Vagina (tissue), 2 donors: ENCODE measurements at places on chromosomes 1 and 21. TPM values are rescaled to one million over a fixed set of nuclear protein-coding genes. Genes with fewer than 3 reads are reported as not detected.

DNA sequence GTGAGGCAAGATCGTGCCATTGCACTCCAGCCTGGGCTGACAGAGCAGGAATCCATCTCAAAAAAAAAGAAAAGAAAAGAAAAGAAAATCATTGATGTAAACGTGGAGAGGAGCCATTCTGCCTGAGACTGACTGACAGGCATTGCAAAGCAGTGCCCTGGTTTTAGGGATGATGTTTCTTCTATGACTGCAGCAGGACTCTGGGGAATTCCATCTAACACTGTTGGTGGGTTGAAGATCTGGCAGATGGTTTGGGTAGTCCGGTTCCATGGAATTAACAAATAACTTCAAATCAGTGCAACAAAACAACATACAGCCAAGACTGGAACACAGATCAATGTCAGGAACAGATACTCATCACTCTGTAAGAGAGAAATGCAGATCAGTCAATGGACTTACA lies 17.8 kb upstream of the LAMC2 start:
- H3K27ac ChIP-seq, result no peak overlapping the region
- H3K4me3 ChIP-seq, result no peak overlapping the region
- no peaks in the 10 kb centered on the region for H3K4me1 ChIP-seq
- H3K27me3 ChIP-seq, result no peaks in the 10 kb centered on the region

DNA sequence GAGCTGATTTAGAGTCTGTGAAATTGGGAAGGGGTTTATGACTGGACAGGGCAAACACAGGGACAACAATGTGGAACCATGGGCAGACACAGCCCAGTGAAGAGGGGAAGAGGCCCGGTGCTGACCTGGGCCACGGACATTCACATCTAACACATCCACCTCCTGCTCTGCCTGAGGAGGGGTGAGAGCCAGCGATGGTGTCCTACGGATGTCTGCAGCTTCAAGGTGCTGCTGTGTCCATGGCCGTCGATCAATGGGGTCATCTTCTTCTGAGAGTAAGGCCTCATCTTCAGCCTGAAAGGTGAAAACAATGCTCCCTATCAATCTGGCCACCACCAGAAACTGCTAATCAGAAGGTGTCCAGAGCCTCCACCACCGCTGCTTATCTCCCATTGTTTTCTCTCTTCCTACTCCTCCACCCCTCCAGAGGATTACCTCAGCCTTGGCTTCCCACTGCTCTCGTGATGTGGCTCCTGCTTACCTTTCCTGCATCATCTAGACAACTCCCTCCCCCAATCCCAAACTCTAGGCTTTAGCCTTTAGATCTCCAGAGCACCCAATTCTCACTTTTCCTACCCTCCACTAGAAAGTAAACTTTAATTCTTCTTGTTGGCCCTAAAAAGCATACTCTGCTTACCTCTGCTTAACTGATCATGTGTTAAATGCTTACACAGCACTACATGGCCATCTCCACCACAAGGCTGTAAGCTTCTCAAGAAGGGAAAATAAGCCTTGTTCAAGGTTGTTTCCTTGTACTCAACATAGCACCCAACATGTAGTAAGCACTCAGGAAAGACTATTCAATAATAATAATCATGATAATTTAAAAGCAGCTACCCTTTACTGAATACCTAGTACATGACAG lies 24.0 kb upstream of the ADAM30 start:
- H3K4me3 ChIP-seq, result no peak overlapping the region
- no peaks in the 10 kb centered on the region for H3K36me3 ChIP-seq
- H3K27me3 ChIP-seq, result no peaks in the 10 kb centered on the region
- no peaks in the 10 kb centered on the region for H3K4me1 ChIP-seq
- no peak for DNase-seq

- H3K4me3 ChIP-seq, result no peak overlapping the region
- H3K36me3 ChIP-seq, result no peaks in the 10 kb centered on the region
- H3K27ac ChIP-seq, result no peak overlapping the region
Observed at GRCh38 chr1:22705586-22705985, 5.1 kb upstream of the EPHB2 start.

DNA sequence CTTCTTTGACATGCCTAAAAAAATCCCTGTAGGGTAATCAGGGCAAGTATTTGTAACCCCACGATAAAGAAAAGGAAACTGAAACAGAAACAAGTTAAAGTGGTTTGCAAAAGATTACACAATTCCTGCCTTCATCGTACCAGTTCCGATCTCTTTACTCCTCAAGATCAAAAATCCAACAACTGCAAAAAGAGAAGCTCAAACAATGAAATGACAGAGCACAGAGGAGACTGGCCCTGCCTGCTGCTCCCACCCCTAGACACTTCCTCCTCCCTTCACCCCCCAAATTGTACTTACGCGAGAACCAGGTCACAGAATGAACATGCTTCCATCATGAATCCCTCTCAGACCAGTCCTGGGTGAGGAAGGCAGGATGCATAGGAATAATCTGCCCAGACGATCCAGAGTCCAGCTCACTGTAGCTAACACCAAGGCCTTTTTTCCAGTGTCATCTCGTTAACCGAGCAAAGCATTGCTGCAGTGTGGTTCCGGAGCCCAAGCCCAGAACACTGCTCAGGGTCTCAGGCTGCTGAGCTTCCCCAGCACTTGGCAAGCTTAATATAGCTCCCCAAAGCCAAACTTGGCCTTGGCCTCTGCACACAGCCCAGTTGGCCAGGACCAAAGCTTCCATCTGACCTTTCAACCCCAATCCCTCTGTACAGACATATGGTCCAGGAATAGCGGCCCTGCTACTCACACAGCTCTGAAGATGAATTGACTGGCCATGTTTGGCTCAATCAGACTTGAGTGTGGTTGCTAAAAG lies 20.3 kb downstream of the RXRG start:
- H3K27me3 ChIP-seq, result no peaks in the 10 kb centered on the region
- no peaks in the 10 kb centered on the region for H3K36me3 ChIP-seq
- DNase-seq, result no peak
- peaks cover 5% of the 10 kb centered on the region for H3K4me1 ChIP-seq
- peak overlapping the region; percentile 35 for H3K4me3 ChIP-seq
- peak overlapping the region; percentile 80 for H3K27ac ChIP-seq

- DNase-seq, result no peak
- H3K27me3 ChIP-seq, result no peaks in the 10 kb centered on the region
- H3K4me3 ChIP-seq, result no peak overlapping the region
- H3K4me1 ChIP-seq, result peaks cover 23% of the 10 kb centered on the region
- H3K36me3 ChIP-seq, result no peaks in the 10 kb centered on the region
Observed at GRCh38 chr1:63874278-63874880, 100.6 kb downstream of the ROR1 start.

GRCh38 chr1:10161541-10162290 lies 48.7 kb upstream of the KIF1B start:
- no peaks in the 10 kb centered on the region for H3K4me1 ChIP-seq
- no peaks in the 10 kb centered on the region for H3K36me3 ChIP-seq
- no peak overlapping the region for H3K4me3 ChIP-seq
- DNase-seq, result no peak
- no peaks in the 10 kb centered on the region for H3K27me3 ChIP-seq
- no peak overlapping the region for H3K27ac ChIP-seq

DNA sequence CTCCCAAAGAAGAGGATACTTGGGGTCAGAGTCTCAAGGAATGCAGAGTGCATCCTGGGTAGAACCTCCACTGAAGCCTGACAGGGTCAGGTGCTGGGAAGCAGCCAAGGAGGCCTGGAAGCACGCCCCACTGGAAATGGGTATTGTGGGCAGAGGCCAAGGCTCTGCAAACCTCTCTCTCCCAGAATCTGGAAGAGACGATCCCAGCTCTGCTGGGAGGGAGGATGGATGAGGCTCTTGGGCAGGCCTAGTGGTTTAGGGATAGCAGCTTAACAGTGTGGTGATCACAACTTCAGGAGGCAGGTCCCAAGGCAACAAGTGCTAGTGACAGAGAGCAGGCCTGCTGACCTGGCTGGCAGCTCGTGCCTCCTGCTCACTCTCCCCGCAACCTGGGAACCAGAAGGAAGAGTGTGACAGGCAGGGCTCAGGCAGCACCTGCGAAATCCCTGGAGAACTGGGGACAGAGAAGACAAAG lies 641.0 kb downstream of the PLPP3 start:
- no peaks in the 10 kb centered on the region for H3K36me3 ChIP-seq
- no peak overlapping the region for H3K4me3 ChIP-seq
- H3K27me3 ChIP-seq, result no peaks in the 10 kb centered on the region
- no peaks in the 10 kb centered on the region for H3K4me1 ChIP-seq
- DNase-seq, result no peak
- no peak overlapping the region for H3K27ac ChIP-seq

DNA sequence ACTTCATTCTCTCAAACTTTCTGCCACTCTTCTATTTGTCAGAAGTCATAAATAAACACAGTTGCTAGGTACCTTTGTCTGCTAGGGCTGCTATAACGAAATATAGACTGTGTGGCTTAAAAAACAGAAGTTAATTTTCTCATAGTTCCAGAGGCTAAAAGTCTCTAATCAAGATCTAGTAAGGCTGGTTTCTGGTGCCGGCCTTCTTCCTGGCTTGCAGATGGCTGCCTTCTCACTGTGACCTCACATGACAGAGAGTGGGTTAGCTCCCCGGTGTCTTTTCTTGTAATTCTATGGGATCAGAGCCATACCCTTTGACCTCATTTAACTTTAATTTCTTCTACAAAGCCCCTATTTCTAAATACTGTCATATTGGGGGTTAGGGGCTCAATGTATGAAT lies 5.9 kb downstream of the PDC start:
- no peak for DNase-seq
- H3K4me1 ChIP-seq, result no peaks in the 10 kb centered on the region
- no peak overlapping the region for H3K27ac ChIP-seq

GRCh38 chr1:30774550-30775432 lies 17.2 kb upstream of the LAPTM5 start:
- H3K27me3 ChIP-seq, result no peaks in the 10 kb centered on the region
- H3K4me3 ChIP-seq, result no peak overlapping the region
- H3K4me1 ChIP-seq, result peaks cover 10% of the 10 kb centered on the region
- DNase-seq, result no peak

- H3K4me1 ChIP-seq, result peaks cover 12% of the 10 kb centered on the region
- no peak for DNase-seq
- H3K27ac ChIP-seq, result no peak overlapping the region
- no peak overlapping the region for H3K4me3 ChIP-seq
Observed at GRCh38 chr1:244010703-244011123, 40.4 kb upstream of the ZBTB18 start.

DNA sequence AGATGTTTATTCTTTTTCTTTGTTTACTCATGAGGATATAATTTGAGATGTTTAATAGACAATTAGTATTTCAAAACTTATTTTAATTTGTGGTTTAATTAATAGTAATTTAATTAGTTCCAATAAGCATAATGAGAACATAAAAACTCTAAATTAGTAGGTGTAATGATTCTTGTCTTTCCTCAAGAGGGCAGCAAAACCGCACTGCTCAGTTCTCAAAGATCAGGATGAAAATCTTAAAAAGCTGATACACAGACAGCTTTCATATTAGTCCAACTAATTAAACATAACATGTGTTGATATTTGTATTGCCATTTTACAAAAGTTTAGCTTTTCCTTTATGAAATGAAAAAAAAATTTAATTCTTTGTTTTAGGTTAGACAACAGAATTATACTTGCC lies 106.7 kb upstream of the C21orf91 start:
- no peaks in the 10 kb centered on the region for H3K4me1 ChIP-seq
- H3K27me3 ChIP-seq, result no peaks in the 10 kb centered on the region
- DNase-seq, result no peak
- no peak overlapping the region for H3K4me3 ChIP-seq
- H3K36me3 ChIP-seq, result no peaks in the 10 kb centered on the region

- H3K27me3 ChIP-seq, result no peaks in the 10 kb centered on the region
- no peak overlapping the region for H3K4me3 ChIP-seq
- no peaks in the 10 kb centered on the region for H3K36me3 ChIP-seq
Observed at GRCh38 chr1:110615548-110616130, 9.5 kb upstream of the KCNA2 start.

- DNase-seq, result no peak
- H3K27me3 ChIP-seq, result no peaks in the 10 kb centered on the region
- H3K4me3 ChIP-seq, result no peak overlapping the region
- peak overlapping the region; percentile 75 for H3K27ac ChIP-seq
- peaks cover 10% of the 10 kb centered on the region for H3K4me1 ChIP-seq
Observed at GRCh38 chr1:209430821-209431259, 152.7 kb upstream of the CAMK1G start.

GRCh38 chr1:68213843-68214242 lies 18.5 kb downstream of the WLS start:
- H3K27me3 ChIP-seq, result no peaks in the 10 kb centered on the region
- H3K36me3 ChIP-seq, result no peaks in the 10 kb centered on the region
- peaks cover 69% of the 10 kb centered on the region for H3K4me1 ChIP-seq
- no peak overlapping the region for H3K4me3 ChIP-seq

- H3K4me1 ChIP-seq, result peaks cover 24% of the 10 kb centered on the region
Observed at GRCh38 chr1:109617291-109617801, 2.1 kb downstream of the GNAT2 start.

GRCh38 chr1:193311226-193311948 lies 125.0 kb upstream of the B3GALT2 start:
- H3K4me3 ChIP-seq, result no peak overlapping the region
- no peaks in the 10 kb centered on the region for H3K4me1 ChIP-seq
- H3K27me3 ChIP-seq, result no peaks in the 10 kb centered on the region
- no peak overlapping the region for H3K27ac ChIP-seq
- H3K36me3 ChIP-seq, result no peaks in the 10 kb centered on the region

GRCh38 chr1:192697771-192698170 lies 61.8 kb downstream of the RGS13 start:
- H3K27me3 ChIP-seq, result no peaks in the 10 kb centered on the region
- H3K27ac ChIP-seq, result no peak overlapping the region
- no peaks in the 10 kb centered on the region for H3K4me1 ChIP-seq
- no peak overlapping the region for H3K4me3 ChIP-seq
- DNase-seq, result no peak
- H3K36me3 ChIP-seq, result no peaks in the 10 kb centered on the region

DNA sequence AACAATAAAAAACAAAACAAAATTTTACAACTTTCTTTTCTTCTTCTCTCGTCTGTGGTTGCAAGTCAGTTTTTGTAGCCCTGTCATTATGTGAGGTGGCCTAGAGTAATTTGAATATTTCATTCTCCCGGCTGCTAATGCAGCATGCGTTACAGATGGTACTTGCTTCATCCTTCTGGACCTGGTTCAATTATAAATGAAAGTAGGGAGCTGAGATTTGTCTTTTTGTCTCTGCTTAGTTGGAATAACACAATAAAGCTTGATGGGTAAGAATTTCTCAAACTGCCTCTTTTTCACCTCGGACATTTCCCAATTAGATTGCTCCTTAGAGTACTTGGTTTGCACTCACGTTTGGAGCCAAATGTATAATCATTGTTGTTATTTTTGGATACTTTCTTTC lies 201.6 kb downstream of the PBX1 start:
- no peaks in the 10 kb centered on the region for H3K36me3 ChIP-seq
- H3K4me3 ChIP-seq, result no peak overlapping the region
- H3K27ac ChIP-seq, result peak overlapping the region; percentile 75
- peaks cover 52% of the 10 kb centered on the region for H3K4me1 ChIP-seq
- DNase-seq, result no peak

Gene FCRLB
- total RNA-seq, result not detected

Gene CHI3L2
- total RNA-seq, result 5.6 TPM

Gene FCRL5
- total RNA-seq, result 0.49 TPM

Gene NDUFS2
- 104 TPM for total RNA-seq

Gene CFHR4
- total RNA-seq, result not detected

Gene SRSF4
- 67.8 TPM for total RNA-seq

Gene CLEC20A
- total RNA-seq, result not detected
